ENCODE measurements at places on chromosomes 13 and 19.

GRCh38 chr13:73547239-73547638 is 488.4 kb downstream of the KLF5 start:
- DNase-seq, result no peak

GRCh38 chr13:35832551-35832950 is 298.6 kb downstream of the DCLK1 start:
- peak; percentile 25 for DNase-seq

- no peak for DNase-seq
These were observed 160.3 kb downstream of the SLITRK6 start for GRCh38 chr13:85638815-85639393.

DNA sequence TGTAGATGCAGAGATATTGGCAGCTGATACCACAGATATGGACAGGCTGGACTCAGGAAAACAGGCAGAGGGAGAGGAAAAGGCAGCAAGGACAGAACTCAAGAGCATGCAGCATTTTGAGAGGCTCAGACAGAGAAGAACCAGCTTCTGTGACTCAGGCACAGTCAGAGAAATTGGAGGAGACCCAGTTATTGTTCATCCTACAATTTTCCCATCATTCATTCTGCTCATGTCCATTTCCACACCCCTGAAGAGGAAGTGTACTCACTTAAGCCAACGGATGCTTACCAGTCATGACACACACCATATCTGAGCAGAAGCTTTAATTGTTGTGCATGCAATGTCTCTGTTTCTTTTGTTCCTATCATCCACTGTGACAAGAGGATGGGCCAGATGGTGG is 359.8 kb upstream of the HTR2A start:
- DNase-seq, result peak; percentile 91

GRCh38 chr19:1767464-1767933 is 14.2 kb downstream of the ONECUT3 start:
- DNase-seq, result no peak

DNA sequence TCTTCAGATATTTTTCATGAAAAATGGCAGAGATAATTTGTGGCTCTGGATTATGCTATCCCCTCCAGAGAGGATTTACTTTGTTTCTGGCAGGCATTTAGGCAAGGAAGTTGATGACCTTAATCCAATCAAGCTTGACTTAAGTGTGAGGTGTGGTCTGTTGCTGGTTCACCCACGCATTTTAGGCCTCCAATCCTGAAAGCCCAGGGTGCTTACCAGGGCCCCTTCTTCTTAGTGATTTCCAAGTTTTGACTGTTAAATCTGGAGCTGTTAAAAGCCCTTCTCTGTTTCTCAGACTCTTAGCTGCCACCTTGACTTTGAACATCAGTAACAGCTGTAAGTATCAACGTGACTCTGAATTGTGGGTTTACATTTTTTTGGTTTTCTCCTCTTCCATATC is 161.8 kb downstream of the DNAJC15 start:
- DNase-seq, result no peak

DNA sequence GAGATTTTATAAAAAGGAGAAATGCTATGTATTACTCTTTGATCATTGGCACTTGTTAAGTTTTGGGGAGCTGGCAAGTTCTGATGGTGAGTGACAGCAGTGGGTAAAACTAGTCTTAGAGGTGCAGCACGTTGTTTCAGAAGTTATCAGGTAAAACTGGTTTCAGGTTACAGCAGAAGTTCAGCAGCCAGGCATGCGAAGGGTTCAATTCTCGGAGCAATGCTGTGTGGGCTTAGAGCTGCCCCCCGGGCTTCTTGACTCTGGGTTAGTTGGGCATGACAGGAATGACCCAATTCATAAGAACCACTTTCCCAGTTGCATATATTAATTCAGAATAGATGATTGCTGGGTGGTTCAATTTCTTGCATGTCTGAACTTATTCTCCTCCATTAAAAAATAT is 34.8 kb downstream of the ING1 start:
- DNase-seq, result no peak

GRCh38 chr19:8254286-8255001 is 45.3 kb downstream of the CERS4 start:
- DNase-seq, result no peak

DNA sequence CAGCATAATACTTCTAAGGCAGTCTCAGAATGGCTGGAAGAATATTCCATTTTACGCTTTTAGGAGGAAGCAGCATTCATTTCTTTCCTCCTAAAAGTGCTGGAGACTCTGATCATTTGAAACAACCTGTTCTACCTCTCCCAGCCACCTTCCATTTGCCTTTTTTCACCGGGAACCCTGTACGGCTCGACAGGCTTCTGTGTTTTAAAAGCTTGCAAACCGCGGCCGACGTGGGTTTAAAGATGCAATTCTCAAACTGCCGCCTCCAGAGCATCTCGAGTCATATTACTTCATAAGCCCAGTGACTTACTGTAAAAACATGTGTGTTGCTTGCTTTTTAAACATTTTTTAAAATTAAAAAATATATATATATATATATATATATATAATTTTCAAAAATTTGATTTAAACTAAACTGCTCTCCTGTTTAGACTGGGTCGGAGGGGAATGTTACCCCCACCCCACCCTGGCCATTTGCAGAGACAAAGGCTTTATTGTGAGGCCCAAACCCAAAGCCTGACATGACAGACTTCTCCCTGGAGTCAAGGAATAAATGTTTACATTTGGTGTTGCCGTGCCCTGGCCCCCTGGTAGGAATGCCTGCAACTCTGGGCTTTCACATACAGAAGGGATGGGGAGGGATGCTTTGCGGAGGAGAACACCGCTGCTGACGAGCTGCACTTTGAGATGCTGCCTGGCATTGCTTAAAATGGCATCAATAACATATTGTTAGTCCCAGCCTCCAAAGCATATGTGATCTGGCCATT is 30.4 kb downstream of the ZNF536 start:
- no peak for DNase-seq

- peak; percentile 61 for DNase-seq
These were observed 26.5 kb upstream of the LSM14A start for GRCh38 chr19:34145741-34146202.

- DNase-seq, result peak; percentile 46
These were observed 101.3 kb downstream of the ARHGEF7 start for GRCh38 chr13:111216166-111216960.

- no peak for DNase-seq
These were observed 2.9 kb downstream of the TMPRSS9 start for GRCh38 chr19:2362970-2363300.

DNA sequence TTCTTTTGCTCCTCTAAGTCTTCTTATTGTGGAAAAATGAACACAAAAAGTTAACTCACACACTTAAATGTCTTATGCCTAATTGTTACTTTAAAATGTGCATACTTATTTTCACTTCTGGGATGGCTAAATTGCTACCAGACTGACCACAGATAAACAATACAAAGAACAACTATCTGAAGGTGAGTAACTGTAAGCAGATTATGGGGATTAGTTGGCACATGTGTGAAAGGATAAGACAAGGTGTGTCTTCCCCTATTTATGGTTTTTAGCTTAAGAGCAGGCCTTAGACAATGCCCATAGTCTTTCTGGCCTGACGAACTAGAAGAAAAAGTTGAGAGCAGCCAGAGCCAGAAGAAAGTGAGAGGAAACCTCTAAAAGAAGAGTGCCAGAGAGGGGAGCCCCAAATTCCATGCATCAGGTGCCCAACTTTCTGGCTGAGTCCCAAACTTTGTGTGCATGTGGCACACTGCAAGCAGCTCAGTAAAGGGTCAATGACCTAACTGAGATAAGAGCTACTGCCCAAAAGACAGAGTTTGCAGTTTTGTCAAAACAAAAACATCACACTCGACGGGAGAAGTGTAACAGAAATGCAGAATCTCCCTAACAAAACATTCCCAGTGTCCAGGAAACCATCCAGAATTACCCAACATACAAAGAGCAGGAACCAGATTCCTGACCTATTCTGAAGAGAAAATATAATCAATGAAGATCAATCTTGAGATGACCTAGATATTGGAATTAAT is 375.4 kb downstream of the KCNRG start:
- no peak for DNase-seq

DNA sequence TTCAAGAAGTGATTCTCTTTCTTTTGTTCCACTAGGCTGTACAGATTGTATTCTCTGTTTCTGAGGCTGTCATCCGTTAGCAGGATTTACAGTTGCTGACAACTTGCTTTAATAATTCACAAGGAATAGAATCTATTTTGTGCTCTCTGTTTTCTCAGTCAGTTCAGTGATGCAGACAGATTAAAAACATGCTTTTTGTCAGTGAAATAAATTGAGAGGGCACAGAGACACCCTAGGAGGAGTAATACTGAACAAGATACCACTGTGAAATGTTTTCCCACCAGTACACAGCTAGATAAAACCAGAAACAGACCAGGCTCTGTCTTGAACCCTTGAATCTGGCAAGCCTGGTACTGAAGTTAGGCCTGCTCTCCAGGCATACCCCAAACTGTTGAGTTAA is 58.7 kb downstream of the LACC1 start:
- no peak for DNase-seq

GRCh38 chr13:88005188-88005587 is 334.0 kb downstream of the SLITRK5 start:
- peak; percentile 9 for DNase-seq

DNA sequence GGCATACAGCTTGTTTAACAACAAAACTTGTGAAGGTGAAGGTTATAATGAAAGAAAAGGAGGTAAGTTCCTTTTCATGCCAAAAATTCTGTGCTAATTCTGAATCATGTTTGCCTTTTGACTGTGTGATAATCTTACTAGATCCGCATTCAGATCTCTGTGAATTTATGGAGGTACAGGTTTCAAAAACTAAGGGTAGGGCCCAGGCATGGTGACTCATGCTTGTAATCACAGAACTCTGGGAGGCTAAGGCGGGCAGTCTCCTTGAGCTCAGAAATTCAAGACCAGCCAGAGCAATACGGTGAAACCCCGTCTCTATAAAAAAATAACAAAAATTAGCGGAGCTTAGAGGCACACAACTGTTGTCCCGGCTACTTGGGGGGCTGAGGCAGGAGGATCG is 45.9 kb downstream of the PCDH9 start:
- DNase-seq, result no peak

GRCh38 chr13:110334841-110335490 is 27.9 kb downstream of the COL4A2 start:
- no peak for DNase-seq

DNA sequence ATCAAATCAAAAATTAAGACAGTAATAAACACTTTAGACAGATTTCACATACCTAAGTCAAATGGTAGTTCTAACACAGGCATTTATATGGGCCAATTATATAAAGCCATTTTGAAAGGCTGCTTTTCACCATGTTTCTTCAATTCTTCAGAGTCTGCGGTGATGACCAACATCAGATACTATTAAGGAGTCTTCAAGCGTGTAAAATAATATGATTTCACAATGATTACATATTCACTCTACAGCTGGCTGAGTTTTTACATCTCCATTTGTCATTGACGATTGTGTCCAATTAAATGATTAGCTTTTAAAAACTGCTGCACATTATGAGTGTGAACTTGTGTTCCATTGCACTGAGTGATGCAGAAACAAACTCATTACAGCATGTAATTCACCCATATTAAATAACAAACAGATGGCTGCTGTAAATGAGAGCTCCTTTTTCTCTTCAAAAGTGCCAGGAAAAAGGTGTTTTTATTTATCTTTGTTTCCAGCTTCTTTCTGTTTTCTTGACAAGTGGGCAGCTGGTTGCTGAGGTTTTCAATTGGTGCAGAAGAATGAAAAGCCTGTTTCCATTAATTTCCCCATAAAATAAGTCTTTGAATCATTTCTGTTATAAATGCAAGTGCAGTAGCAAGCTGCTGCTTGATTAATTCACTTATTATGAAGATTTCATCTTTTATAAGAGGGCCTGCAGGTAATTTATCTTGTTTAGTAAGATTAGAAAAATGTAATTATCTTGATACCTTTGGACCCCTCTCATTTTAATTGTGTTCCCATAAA is 676.1 kb upstream of the KLHL1 start:
- DNase-seq, result no peak

GRCh38 chr19:47609906-47610894 is 1.3 kb downstream of the BICRA start:
- peak; percentile 38 for DNase-seq

- DNase-seq, result no peak
These were observed 60.3 kb upstream of the STARD13 start for GRCh38 chr13:33345842-33346241.

DNA sequence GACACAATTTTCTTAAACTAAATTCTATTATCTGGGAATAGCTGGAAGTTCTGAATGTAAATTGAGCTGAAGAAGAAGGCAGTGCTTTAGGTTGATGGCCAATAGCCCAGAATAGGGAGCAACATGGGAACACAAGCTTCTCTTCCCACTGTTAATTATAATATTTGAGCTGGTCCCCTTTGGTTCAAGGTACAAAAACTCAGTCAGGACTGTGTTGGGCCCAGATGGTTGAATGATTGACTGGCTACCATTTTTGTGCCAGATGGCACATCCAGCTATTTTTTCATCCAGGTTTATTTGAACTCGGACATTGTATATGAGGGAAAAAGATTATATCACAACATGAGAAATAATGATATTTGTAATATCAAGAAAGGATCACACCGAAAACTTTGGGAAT is 458.9 kb downstream of the SLITRK1 start:
- DNase-seq, result no peak

DNA sequence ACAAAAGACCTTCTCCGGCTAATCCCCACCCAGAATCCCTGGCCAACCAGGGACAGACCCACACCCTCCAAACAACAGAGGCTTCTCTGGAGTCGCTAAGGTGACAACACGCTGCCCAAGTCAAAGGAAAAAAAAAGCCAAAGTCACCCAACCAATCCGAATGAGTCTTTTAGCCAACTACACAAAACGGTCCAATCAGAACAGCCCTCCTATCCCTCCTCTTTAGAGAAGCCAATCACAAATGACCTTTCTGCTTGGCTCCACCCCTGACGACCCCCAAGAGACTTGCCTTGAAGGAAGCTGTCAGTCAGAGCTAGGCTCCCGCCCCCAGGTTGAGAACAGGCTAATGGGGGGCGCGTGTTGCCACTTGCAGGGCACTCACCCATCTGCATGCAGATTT is 6.6 kb upstream of the FBXW9 start:
- peak; percentile 53 for DNase-seq

GRCh38 chr13:92590503-92590908 is 636.1 kb upstream of the GPC6 start:
- DNase-seq, result peak; percentile 20

DNA sequence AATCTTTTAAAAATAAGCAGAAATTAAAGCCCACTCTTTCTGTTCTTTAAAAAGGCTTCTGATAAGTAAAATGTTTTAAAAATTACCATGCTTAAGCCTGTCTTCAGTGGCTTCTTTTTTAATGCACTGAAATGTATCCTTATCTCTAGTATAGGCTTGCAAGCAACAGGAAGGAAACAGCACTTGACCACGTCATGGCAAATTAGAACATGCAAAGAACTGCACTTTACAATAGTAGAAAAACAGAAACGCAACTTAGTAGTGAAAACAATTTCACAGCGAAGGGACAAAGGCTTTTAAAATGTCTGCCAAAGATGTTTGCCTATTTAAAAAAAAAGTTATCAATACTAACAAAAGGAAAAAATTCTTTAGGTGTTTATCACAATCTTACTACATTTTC is 36.3 kb downstream of the ELF1 start:
- peak; percentile 59 for DNase-seq

Data from fibroblast of lung (primary cell).